ENCODE measurements at places on chromosomes 7 and 10.

DNA sequence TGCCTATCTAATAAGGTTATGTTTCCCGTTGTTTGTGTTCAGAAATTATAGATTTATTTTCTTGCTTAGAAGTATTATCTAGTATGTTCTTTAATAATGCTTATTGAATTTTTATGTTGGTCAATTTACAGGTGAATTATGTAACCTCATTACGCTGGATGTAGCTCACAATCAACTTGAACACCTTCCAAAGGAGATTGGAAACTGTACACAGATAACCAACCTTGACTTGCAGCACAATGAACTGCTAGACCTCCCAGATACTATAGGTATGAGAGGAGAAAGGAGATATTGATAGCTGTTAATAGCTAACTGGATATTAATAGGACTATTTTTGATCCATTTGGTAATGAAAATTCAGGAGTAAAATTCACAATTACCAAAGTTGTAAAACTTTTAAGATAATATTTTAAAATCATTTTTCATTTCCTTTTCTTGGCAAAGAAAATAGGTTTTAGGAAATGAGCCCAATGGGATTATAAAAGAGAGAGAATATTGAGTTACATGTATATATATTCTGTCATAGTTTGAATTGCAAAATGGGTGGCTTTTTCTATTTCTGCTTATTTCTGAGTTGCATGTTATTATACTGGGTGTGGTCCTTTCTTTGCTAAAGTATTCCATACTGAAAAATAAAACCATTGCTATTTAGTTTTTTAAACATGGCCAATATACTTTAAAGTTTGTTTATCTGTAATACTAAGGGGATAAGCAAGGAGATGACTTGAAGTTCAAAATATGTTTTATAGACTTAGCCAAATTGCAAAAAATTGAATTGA, 66.3 kb downstream of the SHOC2 start:
- no peak for DNase-seq

- no peak for DNase-seq
Observed at GRCh38 chr7:90232430-90232829, 12.5 kb upstream of the CFAP69 start.

DNA sequence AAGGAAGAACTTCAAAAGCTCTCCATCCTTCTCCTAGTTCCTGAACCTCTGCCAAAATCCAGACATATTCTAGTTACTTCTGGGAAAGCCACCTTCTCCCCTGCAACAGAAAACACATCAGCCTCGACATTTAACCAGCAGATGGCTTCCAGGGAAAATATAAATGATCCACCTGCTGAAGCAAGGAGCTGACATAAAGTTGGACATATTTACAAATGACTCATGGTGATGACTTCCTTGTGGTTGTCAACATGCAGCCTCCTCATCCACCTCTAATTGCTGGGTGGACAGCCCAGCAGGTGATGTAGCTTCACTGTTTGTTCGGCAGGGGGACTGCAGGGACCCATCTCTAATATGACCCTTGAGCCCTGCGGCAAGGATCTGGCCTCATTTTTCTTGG, 266.0 kb downstream of the C7orf25 start:
- DNase-seq, result no peak

GRCh38 chr10:123455861-123456260, 210.3 kb upstream of the GPR26 start:
- DNase-seq, result no peak

GRCh38 chr10:132534391-132535064, 3.1 kb upstream of the INPP5A start:
- no peak for DNase-seq

DNA sequence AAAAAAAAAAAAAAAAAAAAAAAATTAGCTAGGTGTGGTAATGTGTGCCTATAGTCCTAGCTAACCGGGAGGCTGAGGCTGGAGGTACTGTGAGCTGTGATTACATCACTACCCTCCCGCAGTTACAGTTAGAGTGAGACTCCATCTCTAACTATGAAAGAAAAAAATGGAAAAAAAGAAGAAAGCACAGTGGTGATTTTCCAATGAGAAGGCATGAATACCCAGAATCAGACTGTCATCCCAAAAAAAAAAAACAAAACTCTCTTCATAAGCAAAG, 269.9 kb upstream of the MKLN1 start:
- DNase-seq, result peak; percentile 41

GRCh38 chr7:102305414-102306268, 19.0 kb downstream of the SH2B2 start:
- DNase-seq, result no peak

DNA sequence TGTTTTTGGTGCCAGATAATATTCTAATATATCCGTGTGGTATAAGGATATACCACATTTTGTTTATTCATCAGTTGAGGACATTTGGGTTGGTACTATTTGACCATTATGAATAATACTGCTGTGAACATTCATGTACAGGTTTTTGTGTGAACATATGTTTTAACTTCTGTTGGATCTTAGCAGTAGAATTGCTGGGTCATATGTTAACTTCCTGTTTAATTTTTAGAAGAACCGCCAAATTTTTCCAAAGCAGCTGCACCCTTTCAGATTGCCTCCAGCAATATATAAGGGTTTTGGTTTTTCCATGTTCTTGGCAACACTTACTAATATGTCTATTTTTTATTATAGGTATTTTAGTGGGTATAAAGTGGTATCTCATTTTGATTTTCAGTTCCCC, 22.8 kb downstream of the VPS26A start:
- DNase-seq, result no peak

GRCh38 chr10:7408291-7409044, 2.4 kb downstream of the SFMBT2 start:
- peak; percentile 41 for DNase-seq

DNA sequence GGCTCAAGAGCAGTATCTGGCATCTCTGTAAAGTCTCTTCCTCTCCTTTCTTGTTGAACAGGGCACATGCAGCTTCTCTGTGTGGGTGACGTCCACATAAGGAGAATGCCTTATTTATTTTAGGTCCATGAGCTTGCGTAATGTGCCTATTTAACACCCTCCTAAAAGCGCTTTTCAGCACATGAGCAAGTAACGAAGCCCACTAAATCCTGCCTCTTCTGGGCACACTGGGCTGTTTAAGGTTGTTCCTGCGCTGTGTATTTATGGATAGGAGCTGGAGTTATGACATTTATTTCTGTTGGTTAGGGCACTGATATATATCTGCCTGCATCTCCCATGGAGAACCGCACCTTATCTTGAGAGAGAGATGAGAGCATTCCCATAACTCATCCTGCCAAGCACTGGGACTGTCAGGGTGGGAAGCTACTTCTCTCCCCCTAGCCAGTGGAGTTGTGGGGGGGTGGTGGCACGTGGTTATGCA, 76.1 kb downstream of the LRRC4 start:
- no peak for DNase-seq

- DNase-seq, result no peak
Observed at GRCh38 chr7:118615681-118616080, 391.2 kb downstream of the ANKRD7 start.

GRCh38 chr10:114471906-114472876, 67.9 kb upstream of the AFAP1L2 start:
- DNase-seq, result no peak

DNA sequence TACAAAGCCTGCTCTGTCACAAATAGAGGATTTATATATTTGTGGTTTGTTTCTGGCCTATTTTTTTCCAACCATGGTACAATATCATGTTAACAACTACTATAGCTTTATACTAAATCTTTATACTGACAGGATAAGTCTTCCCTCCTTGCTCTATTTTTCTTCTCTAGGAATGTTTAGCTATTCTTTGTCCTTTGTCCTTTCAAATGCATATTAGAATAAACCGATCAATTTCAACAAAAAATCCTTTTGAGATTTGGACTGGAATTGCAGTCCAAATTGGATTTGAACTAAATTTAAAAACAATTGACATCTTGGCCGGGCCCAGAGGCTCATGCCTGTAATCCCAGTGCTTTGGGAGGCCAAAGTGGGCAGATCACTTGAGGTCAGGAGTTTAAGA, 39.2 kb upstream of the CTTNBP2 start:
- DNase-seq, result no peak

DNA sequence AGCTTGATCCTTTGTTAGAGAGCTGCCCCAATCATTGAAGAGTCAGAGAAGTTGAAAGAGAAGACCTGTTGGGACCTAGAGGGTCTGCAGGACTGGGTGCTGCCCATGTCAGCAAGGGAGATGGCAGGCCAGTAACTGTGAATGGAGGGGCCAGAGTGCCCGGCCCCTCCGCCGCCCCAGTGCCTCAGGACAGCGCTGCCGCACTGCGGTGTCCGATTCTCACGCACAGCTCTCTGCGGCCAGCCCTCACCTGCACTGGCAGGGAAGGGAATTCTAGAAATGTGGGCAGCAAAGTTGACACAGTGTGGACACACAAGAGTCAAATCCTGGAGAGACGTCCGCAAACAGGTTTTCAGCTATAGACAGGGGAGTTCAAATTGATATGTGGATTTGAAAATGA, 373.5 kb downstream of the TCERG1L start:
- no peak for DNase-seq

- no peak for DNase-seq
Observed at GRCh38 chr7:144087230-144087629, 1.2 kb downstream of the OR2A12 start.

GRCh38 chr7:112184455-112184854, 21.7 kb downstream of the DOCK4 start:
- DNase-seq, result no peak

DNA sequence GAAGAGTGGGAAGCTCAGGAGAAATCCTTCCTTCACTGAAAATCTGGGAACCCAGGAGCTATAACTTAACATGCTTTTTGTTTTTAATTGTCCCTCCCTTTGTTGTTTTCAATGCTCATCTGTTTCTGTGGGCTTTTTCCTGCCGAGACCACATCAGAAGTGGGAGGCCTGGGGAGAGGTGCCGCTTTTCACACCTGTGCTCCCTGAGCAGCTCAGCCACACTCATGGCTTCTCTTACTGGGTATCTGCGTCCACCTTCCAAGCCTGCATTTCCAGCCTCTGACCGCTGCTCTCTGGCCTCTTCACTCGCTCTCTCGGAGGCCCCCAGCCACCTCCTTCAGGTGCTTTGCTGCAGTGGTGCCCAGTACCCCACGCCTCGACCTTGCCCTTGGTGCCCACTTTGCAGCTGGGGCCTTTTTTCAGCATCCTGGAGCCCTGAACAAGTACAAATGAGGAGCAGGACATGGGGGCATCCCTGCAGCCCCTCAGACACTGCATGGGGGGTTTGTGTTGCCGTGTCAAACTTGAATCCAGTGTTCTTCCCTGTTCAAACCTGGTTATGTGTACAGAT, 9.9 kb downstream of the C7orf57 start:
- no peak for DNase-seq

GRCh38 chr10:43046288-43046991, 30.4 kb upstream of the RET start:
- DNase-seq, result no peak

DNA sequence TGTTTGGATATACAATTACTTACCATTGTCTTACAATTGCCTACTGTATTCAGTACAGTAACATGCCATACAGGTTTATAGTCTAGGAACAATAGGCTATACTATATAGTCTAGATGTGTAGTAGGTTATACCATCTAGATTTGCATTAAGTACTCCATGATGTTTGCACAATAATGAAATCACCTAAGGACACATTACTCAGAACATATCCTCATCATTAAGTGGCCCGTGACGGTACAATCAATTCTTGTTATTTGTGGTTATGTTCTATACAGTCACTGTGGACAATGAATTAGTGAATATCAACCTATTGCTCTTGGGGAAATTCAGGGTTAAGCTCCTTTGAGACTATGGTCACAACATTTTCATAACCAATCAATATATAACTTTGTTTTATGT, 75.6 kb downstream of the MICU1 start:
- DNase-seq, result no peak

DNA sequence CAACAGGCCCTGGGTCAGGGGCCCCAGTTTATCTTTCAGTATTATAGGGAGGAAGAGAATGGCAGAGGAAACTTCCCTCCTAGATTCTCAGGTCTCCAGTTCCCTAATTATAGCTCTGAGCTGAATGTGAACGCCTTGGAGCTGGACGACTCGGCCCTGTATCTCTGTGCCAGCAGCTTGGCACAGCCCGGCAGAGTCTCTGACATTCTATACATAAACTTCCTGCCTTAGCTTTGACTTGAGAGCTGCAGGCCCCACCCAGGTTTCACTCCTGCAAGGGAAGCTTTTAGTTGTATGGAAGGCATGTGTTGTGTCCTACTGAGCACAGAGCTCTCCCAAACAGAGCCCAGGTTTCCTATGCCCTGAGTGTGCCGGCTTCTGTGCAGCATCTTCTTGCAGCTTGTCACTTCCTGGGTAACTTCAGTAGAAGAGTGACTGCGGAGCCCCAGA, 205.6 kb upstream of the PRSS58 start:
- DNase-seq, result no peak

DNA sequence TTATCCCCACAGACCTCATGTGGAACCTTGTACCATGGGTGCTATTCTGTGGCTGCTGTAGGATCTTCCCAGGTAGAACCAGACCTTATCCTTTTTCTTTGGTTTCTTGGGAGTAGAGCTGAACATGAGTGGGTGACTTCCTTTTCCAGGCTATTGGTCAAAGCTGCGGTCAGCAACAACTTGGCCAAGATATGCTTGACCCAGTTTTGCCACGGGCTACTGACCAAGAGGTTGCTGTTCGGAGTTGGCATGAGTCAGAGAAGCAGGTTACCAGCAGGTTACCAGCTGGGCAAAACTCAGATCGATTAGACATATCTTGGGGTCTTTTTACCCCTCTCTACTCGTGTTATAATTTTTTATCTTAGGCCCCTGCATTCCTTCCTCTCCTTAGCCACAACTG, 36.7 kb upstream of the HDAC9 start:
- DNase-seq, result no peak

GRCh38 chr10:15167411-15168290, 842 bp downstream of the NMT2 start:
- peak; percentile 41 for DNase-seq

- DNase-seq, result no peak
Observed at GRCh38 chr7:159107161-159107892, 37.3 kb downstream of the VIPR2 start.

- DNase-seq, result no peak
Observed at GRCh38 chr7:79461660-79462059, 8.2 kb upstream of the MAGI2 start.

- no peak for DNase-seq
Observed at GRCh38 chr7:141291541-141291940, 217.7 kb downstream of the TMEM178B start.

- DNase-seq, result no peak
Observed at GRCh38 chr10:34814223-34814912, 728 bp downstream of the PARD3 start.

- DNase-seq, result no peak
Observed at GRCh38 chr7:2802504-2803341, 41.4 kb downstream of the GNA12 start.

DNA sequence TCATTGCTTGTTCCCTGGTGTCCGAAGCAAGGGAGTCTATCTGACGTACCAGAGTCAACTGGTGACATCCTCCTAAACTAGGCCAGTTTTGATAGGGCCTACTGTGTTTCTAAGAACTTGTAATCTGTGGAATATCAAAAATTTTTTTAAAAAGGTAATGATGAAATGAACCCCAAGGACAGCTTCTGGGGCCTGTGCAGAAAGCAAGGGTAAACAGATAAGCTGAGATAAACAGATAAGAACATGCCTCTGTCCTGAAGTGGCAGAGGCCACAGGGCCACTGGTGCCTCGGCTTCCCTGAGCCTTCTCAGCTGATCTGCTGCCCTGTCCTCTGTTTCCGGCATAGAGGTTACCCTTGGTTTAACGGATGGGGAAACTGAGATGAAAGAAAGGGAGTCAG, 8.8 kb downstream of the GRK5 start:
- no peak for DNase-seq

- no peak for DNase-seq
Observed at GRCh38 chr7:32577421-32577820, 82.1 kb downstream of the AVL9 start.

GRCh38 chr7:75966190-75966961, 28.0 kb downstream of the TMEM120A start:
- DNase-seq, result no peak

Measured in stimulated activated CD4-positive, alpha-beta T cell treated with anti-CD3 and anti-CD28 coated beads, Interleukin-1b, Interleukin-23, amount 100 ng/mL, for 48 hours (primary cell).